ENCODE measurements at places on chromosomes 11 and 22.

DNA sequence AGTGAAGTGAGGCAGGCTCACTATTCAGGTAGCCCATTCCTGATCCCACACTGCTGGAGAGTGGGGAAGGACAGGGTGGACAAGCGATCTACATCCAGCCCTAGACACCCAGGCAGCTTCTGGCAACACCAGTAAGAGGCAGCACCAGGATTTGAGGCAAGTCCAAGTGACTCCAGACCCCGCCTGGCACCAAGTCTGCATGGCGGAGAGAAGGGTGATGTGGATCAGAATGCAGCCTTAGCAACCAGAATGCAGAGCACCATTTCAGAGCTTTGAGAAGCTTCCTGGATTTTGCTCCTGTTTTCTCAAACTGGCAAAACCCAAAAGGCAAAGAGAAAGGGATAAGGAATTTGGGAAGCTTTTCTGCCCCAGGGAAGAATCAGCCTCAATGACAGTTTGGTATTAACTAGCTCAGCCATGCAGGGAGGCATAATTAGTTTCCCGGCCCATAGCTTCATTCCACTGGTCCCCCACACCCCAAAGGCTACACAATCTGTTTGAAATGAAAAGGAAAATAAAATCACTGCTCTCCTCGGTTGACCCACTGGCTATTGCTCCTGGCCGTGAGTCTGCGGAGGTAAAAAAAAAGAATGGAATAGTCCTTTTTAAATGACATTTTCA, 17.3 kb downstream of the GALNT18 start:
- DNase-seq, result no peak

DNA sequence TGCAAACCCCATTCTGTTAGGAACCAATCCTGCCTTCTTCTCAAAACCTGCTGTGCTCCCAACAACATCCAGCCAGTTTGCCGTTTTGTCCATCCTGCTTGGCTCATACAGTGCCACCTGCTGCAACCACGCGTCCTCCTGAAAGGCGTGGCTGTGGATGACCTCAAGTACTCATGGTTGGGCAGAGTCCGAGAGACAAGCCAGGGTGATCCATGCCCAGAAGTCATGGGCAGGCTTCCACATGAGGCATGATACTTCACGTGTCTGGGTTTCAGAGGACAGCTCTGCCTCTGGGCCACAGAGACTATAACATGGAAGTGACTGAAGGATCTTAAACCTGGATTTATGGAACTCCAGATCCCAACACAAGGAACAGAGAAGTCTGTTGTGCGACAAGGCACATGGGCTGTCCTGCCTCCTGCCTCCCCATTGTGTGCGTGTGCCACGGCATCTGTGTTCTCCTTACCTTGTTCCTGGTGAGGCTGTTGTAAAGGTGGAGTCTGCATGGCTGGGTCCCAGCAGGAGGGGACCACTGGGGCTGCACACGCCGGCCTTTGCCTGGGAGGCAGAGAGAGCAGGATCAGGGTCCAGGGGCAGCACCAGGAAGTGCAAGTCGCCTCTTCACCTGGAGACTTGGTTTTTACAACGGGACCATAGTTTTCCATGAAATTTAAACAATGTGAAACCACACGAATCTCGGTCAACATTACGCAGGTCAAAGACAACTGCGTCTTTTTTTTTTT, 15.4 kb downstream of the CARS1 start:
- no peak for DNase-seq

DNA sequence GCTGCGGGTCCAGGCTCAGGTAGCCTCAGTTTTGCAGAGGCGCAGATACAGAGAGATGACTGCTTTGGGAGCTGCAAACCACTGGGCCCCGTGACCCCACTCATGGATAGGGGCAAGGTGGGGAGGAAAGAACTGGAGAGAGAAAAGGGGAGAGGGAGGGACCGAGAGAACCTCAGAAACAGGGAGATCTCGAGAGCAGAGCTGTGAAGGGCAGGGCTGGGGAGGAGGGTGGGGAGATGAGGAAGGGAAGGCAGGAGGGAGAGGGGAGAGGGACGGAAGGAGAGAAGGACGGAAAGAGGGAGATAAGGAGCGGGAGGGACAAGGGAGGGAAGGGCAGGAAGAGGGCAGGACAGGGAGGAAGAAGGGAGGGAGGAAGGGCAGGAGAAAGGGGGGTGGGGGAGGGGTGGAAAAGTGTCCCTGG, 46.3 kb downstream of the IGLL1 start:
- DNase-seq, result no peak

- no peak for DNase-seq
Measured at GRCh38 chr11:126816645-126817044, 183.9 kb downstream of the KIRREL3 start.

DNA sequence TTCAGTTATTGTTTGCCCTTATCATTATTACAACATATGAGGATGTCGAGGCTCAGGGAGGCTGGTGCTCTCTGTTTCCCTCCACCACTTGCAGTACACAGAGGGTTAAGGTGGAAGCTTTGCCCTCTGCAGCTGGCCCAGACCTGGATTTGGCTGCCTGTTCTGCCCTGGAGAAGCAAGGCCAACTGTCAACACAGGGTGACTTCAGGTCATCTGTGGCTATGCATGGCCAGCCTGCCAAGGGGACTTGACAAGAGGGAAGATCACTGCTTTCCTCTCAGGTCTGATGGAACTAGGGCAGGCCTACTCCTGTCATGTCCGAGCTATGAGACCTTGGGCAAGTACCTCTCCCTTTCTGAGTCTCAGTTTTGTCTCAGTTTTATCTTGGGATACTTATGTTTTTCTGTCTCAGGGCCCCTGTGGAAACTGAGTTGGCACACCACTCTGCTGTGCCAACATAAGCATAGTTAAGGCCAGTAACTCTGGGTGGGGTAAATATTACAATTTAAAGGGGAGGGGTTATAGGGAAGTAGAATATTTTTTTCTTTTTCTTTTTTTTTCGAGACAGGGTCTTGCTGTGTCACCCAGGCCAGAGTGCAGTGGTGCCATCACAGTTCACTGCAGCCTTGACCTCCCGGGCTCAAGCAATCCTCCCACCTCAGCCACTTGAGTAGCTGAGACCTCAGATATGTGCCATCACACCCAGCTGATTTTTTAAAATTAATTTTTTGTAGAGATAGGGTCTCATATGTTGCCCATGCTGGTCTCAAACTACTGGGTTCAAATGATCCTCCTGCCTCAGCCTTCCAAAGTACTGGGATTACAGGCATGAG, 2.4 kb upstream of the THRSP start:
- no peak for DNase-seq
